ENCODE measurements at places on chromosomes 12 and 14. TPM values are rescaled to one million over a fixed set of nuclear protein-coding genes. Genes with fewer than 3 reads are reported as not detected.
A peak's percentile ranks its signal among the peaks of the same experiment; 100 is the strongest.

Gene FGF6
- total RNA-seq, result 24.7 TPM

DNA sequence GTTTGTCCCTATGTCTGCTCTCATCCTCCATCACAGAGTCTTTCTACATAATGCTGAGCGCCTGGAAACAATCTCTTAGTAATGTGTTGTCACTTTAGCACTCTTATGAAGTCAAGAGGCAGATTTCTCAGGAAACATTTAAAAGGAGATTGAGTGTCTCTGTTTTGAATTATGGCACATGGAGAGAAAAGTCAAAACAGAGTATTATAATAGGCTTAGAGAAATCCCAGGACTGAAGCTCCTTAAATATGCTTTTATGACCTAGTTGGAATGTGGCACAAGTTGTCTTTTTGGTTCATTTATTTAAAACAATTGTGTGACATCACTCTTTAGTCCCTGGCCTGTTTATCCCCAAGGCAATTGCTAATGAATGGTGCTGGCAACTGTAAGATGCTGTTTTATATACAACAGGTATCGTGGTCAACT, 117.8 kb upstream of the HIF1A start:
- DNase-seq, result no peak
- no peaks in the 10 kb centered on the region for H3K36me3 ChIP-seq
- H3K4me3 ChIP-seq, result no peak overlapping the region
- no peaks in the 10 kb centered on the region for H3K27me3 ChIP-seq
- no peak overlapping the region for H3K27ac ChIP-seq

DNA sequence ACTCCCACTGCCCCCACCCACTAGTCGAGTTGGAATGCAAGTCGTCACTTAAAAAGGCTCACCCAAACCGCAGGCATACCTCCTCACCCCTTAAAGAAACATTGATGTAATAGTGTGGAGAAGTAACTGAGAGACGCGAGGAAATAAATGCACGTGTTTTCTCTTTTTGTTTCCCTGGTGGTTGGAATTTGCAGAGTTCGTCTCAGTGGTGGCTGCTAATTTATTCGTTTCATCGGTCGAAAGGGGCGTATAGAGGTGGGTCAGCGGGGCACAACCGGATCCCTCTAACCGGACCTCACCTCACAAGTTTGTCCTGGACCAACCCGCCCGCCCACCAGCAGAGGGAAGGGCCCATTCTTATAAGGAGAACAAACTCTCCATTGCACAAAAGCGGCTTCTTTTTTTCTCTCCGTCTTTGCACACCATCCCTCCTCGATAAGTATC, 5.0 kb upstream of the NPAS3 start:
- no peaks in the 10 kb centered on the region for H3K36me3 ChIP-seq
- DNase-seq, result peak; percentile 80
- peak overlapping the region; percentile 86 for H3K27ac ChIP-seq
- H3K4me3 ChIP-seq, result peak overlapping the region; percentile 62

GRCh38 chr14:21077672-21078071, 7.6 kb downstream of the ARHGEF40 start:
- DNase-seq, result no peak
- peaks cover 100% of the 10 kb centered on the region for H3K36me3 ChIP-seq
- peaks cover 13% of the 10 kb centered on the region for H3K4me1 ChIP-seq
- H3K4me3 ChIP-seq, result no peak overlapping the region
- no peaks in the 10 kb centered on the region for H3K27me3 ChIP-seq
- no peak overlapping the region for H3K27ac ChIP-seq

All from muscle of leg (tissue), 16 donors.